ENCODE measurements at places on chromosomes 7 and 10.

- DNase-seq, result peak; percentile 28
Measured at GRCh38 chr7:115356139-115356746, 434.3 kb downstream of the MDFIC start.

GRCh38 chr10:31320550-31321211, 1.7 kb downstream of the ZEB1 start:
- DNase-seq, result peak; percentile 68

DNA sequence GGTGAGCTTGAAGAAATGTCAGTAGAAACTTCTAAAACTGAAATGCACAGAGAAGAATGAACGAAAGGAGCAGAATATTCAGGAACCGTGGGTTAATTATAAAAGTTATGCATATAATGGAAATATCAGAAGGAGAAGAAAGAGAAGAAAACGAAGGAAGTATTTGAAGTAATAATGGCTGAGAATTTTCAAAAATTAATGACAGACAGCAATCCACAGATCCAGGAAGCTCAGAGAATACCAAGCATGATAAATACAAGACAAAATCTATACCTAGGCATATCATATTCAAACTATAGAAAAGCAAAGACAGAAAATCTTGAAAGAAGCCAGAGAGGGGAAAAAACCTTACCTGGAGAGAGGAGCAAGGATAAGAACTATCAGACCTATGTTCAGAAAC, 16.5 kb upstream of the MCM10 start:
- no peak for DNase-seq

DNA sequence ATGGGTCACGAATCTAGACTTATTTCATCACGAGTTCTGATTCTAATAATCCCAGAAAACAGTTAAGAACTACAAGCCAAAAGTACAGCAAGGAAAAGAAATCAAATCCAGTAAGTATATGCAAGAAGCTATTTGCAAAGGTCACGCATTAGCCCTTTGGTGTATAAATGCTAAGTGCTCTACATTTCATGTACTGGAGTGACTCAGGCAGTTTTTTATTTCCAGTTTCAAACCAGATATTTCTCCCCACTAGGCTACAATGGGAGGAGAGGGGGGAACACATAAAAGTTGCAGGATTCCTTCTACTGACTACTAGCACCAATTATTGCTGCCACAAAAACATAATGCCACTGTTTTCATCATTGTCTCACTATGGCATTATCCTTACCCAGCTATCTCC, 148.0 kb downstream of the NRCAM start:
- no peak for DNase-seq

DNA sequence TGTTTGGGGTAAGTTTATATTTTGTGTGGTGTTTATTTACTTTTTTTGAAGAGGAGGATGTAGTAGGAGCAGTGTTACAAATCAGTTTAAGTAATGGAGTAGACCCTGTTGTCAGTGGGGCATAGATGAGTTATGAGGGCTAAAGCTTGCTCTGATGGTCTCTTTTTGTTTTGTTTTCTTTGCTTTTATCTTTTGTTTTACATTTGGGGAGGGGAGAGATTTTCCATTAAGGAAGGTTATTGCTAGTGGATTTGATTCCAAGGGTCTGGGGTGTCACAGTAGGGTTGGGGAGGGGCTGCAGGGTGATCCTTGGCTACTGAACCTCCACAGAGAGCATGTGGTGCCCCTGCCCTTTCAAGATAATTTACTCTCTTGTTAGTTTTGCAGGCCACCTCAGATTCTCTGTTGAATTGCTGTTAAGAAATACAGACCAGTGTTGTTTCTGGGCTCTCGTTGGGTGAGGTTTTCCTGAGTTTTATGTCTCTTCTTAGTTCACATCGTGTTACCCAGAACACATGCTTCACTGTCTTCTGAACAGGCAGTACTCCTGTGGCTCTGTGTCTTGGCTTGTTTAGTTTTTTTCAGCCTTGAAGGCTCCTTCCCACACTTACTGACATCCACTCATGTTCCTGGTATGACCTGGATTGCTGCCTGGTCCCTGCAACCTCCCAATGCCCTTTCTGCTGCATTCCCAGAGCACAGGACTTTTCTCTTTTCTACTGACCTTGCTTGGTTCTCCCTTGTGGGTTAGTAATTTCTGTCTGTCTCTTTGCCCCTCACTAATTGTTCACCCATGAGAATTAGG, 4.2 kb downstream of the KIFBP start:
- DNase-seq, result no peak

DNA sequence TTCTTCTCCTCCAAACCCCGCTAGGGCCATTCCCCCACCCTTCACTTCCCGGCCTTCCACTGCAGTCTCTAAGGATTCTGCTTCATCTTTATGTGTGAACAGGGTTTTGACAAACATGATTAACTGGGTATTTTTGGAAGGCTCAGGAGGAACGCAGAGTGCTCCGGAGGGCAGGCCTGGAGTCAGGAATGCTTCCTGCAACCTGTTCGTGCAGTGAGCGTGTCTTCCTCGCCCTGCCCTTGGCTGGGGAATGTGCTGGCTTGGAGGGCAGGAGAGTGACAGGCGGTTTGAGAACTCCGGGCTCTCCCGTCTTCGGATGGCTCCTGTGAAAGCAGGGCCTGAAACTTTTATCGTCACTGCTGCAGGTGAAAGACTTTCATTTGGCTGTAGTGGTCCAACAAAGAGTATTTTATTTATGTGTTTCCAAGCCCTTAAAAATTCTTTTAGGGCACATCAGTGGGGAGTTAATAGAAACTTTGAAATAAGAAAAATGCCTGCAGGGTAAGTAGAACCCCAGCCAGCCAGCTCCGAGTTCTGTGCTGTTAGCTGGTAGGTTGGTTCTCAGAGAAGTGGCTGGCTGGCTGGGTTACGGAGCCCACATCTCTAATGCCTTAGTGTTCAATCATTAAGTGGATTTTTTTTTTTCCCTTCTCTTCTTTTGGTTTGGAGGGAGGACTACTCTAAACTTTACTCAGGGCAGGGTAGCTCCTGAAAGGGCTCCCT, 51.0 kb downstream of the TCF7L2 start:
- DNase-seq, result no peak

DNA sequence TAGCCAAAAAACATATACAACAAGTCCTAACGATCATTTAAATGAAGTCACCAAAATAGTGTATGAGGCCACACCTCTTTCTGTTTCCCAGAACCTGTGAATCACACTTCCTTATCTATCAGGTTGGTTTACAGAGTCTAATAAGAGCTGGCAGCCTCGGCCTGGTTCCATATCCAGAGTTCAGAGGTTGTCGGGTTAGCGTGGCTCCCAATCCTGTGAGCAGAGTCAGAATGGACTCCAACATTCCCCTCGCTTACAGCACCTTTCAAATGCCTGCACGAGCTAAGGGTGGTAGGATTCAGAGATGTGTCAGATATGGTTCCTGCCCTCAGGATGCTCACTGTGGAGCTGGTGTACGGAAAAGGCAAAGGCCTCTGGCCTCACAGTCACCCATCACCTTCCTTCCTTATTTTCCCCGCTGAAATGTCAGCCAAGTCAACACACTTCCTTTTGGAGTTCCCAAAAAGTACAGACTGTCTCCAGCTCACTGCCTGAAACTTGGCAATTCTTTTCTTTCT, 6.0 kb downstream of the IL15RA start:
- no peak for DNase-seq

DNA sequence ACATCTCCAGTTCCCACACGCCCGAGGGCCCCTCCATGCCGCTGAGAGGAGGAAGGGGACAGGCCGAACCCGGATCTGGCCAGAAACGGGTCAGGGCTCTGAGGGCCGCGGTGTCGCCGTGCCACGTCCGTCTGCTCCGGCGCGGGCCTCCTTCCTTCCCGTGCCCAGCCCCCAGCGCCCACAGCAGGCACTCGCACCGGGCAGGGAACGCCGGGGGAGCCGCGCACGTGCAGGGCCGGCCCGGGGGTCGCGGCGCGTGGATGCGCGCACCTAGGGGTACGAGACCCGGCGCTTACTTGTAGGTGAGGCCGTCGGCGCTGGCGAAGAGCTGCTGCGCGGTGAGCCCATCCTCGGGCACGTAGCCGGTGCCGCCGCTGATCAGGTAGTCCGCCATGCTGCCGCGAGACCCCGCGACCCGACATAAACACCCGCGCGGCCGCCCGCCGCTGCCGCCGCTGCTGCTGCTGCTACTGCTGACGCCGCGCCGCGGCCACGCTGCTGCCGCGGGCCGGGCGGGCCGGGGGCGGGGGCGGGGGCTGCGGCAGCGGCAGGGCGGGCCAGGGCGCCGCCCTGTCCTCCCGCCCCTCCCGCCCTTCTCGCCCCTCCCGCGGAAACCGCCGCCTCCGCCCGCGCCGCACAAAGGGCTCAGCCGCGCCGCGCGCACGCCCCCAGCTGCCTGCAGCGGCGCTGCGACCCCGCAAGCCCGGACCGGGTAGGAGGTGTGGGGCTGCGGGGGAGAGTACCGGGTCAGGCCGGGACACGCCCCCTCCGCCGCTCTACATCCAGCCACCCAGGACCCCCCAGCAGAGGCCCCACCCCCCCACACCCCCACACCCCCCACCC, 4.1 kb downstream of the IMPDH1 start:
- DNase-seq, result peak; percentile 56

GRCh38 chr7:130288829-130289228, 4.1 kb upstream of the CPA4 start:
- DNase-seq, result peak; percentile 39

- no peak for DNase-seq
Measured at GRCh38 chr10:46068117-46068516, 22.0 kb upstream of the MSMB start.

GRCh38 chr7:150396851-150397260, 17.7 kb downstream of the ZNF775 start:
- no peak for DNase-seq

DNA sequence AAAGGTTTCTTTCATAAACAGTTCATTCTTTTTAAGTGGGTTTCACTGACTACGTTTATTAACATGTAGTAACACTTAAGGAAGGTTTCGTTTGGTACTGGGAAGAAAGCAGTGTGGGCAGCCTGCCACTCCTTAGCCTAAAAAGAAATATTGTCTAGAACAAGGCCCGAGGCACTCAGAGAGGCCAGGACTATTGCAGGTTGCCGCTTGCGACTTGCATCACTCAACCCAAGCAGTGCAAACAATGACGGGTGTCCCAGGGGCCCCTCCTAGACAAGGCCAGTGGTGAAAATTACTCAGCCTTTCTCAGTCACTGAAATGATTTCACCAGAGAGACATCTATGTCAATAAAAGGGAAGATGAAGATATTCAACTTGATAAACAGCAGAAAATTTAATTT, 243.9 kb downstream of the SNX13 start:
- no peak for DNase-seq

DNA sequence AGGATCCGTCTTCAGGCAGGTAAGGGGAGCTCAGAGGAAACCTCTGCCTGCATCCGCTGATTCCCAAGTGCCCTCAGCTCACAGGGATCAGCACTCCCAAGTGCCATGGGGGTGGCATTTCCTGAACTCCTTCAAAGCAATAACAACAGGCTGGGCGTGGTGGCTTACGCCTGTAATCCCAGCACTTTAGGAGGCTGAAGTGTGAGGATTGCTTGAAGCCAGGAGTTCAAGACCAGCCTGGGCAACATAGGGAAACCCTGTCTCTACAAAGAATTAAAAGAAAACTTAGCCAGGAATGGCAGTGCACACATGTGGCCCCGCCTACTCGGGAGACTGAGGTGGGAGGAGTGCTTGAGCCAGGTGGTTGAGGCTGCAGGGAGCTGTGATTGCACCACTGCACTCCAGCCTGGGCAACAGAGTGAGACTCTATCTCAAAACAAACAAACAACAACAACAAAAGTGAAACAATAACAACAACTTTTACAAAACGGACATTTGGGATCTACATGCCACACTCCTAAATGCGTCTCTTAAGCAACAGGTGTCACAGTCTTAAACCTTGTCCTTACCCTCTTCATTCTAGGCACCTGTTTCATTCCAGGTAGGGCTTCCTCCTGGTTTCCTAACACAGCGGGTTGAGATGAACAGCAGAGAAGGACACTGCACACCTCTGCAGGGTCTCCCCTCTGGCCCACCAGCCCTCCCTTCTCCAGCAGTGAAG, 73.8 kb downstream of the PAXIP1 start:
- DNase-seq, result no peak

DNA sequence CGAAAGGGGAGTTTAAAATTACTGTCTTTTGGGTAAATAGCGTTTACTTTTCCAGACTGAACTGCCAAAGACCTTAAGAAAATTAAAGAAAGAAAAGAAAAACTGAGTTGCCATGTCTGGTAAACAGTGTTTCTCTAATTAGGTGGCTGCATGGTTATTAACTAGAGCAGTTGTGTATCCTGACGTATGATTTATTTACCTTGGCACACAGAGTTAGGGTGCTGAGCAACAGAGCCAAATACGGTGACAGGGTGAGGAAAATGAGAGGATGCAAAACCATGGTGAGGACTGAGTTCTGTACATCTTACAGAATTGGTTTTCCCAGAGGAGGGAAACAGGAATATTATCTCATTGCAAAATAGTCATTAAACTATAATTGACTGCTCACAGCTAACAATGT, 546.4 kb upstream of the FZD8 start:
- peak; percentile 6 for DNase-seq

- no peak for DNase-seq
Measured at GRCh38 chr10:34746094-34746493, 69.0 kb downstream of the PARD3 start.

DNA sequence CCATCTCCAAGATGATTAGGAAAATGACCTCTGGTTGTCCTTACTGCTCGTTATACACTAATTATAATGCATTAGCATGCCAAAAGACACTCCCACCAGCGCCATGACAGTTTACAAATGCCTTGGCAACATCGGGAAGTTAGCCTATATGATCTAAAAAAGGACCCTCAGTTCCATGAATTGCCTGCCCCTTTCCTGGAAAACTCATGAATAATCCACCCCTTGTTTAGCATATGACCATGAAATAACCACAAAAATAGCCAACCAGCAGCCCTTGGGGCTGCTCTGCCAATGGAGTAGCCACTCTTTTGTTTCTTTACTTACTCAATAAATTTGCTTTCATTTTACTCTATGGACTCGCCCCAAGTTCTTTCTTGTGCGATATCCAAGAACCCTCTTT, 41.6 kb upstream of the KCNMA1 start:
- DNase-seq, result no peak

GRCh38 chr10:6473901-6474370, 106.1 kb downstream of the PRKCQ start:
- DNase-seq, result no peak

DNA sequence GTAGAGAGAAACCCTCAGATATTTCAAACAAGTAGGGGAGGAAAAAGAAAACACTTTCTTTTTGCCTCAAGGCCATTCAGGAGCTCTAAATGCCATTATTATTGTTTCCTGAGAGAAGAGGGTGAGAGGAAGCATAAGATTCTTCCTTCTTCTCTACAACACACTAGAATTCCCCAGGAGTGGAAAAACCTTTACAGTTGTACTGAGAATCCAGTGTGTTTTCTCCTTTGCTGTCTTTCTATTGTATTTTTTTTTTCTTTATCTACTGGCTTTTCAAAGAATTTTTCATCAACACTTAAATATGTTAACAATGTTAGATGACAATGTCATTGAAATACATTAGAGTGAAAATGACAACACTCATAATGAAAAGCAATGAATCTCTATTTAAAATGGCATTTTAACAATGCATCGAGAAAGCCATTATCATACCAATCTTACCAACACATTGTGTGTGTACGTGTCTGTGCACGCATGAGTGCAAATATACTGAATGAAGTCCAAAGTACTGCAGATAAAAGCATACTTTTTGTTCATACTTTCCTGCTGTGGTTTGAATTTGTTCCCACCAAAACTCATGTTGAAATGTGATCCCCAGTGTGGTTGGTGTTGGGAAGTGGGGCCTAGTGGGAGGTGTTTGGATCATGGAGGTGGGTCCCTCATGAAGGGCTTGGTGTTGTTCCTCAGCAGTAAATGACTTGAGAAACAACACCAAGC, 24.2 kb upstream of the MACC1 start:
- no peak for DNase-seq
